ENCODE measurements at places on chromosomes 2 and 18.

GRCh38 chr18:21112543-21113105 lies 1.0 kb upstream of the ROCK1 start:
- no peak for DNase-seq

GRCh38 chr18:28013066-28013465 lies 163.9 kb downstream of the CDH2 start:
- DNase-seq: no peak

DNA sequence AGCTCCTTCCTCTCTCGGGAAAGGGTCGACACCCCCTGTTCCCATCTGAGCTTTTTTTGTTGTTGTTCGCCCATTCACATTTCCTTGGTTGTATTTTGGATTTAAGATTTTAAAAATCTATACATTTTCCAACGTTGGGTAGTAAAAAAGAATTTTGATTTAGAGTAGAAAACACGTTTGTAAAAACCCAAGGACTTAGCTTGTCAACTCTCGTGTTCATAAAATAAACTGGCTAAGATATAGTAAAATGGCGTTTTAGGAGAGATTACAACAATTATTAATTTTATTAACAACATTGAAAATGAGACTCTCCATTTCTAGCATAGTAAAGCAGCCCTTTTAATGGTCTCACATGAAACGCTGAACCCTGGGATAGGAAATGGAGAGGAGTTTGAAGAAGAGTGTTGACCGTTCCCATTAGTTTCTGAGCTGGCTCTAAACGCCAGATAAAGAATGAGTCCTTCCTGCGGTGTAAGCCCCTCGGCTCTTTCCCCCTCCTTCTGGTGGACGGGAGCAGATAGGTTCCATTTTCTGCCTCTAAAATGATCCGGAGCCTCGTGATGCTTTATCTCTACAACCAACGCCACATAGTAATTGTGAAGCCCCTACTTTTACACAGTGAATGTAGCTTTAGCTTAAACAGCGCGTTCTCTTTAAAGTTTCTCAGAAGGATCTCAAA lies 24.0 kb upstream of the ZNF516 start:
- no peak for DNase-seq

GRCh38 chr2:131046918-131047652 lies 46.2 kb downstream of the FAM168B start:
- no peak for DNase-seq

GRCh38 chr18:63890950-63891304 lies 3.4 kb downstream of the SERPINB2 start:
- DNase-seq: no peak

DNA sequence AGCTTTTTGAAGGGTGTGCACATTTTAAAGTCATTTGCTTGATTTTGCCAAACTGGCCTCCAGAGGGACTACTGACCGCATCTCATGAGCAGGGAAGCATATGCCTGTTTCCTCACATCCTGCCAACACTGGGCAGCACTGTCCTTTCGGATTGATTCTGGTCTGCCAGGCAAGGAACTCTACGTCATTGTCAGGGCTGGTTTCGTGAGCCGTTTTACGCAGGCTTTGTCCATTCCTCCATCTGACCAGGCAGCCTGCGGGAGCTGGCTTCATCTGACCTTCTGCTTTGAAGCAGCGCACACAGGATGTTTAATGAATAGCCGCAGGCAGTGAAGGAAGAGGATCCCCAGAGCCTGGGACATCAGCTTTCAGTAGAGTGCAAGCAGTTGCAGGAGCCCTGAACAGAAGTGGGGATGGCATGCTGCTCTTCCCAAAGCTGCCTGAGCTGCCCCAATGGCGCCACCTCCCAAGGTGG lies 46.3 kb upstream of the SEMA4C start:
- no peak for DNase-seq

- DNase-seq: no peak
Measured at GRCh38 chr2:176449852-176450251, 180.6 kb downstream of the MTX2 start.

GRCh38 chr2:106566050-106566449 lies 78.9 kb downstream of the CD8B2 start:
- no peak for DNase-seq

DNA sequence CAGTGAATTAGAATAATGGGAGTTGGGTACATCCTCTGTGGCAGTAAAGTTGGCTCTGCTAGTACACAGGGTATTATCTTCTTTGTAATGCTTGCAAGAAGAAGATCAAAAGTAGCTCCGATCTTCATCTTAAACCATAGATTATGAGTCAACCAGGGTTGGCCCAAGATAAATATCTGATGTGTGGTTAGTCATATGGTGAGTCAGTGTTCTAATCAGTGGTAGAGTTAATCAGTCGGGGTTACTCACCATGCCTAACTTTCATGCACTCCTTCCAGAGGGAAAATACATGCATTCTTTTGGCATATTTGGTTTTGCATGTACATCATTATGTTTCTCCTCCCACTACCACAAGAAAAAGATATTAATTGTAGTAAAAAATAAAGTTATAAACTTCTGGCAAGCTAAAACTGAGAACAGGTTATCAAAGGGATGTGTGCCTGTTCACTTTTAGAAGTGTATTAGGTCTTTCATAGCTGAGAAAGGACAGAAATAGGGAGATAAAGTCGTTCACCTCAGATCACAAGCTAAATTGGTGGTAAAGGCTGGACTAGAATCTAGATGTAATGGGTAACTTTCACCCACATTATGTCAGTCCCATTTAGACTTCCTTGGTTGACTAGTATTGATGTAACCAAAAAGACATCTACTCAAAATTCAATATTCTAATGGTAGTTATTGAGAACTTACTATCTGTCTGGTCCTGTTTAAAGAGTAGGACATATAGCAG lies 684.4 kb downstream of the IRS1 start:
- DNase-seq: no peak

- no peak for DNase-seq
Measured at GRCh38 chr18:78679031-78679430, 300.6 kb upstream of the SALL3 start.

DNA sequence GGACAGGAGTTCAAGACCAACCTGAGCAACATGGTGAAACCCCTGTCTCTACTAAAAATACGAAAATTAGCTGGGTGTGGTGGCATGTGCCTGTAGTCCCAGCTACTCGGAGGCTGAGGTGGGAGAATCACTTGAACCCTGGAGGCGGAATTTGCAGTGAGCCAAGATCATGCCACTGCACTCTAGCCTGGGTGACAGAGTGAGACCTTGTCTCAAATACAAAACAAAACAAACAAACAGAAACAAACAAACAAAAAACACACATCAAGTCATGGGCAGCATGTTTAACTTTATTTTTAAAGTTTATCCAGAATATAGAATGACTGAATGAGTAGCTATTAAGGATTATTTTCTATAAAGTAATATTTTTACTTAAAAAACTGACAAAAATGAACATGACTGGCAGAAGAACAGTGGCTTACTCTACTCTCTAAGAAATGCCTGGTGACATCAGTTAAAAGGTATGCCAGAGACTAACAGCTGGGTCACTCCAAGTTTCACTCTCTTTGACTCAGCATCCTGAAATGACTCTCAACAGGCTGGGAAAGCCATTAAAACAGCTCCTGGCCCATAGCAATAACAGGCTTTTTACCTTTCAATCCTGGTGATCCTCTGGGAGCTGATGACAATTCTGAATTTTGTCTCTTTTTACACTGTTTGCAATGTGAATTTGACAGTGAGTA lies 281.6 kb upstream of the STON1 start:
- no peak for DNase-seq

DNA sequence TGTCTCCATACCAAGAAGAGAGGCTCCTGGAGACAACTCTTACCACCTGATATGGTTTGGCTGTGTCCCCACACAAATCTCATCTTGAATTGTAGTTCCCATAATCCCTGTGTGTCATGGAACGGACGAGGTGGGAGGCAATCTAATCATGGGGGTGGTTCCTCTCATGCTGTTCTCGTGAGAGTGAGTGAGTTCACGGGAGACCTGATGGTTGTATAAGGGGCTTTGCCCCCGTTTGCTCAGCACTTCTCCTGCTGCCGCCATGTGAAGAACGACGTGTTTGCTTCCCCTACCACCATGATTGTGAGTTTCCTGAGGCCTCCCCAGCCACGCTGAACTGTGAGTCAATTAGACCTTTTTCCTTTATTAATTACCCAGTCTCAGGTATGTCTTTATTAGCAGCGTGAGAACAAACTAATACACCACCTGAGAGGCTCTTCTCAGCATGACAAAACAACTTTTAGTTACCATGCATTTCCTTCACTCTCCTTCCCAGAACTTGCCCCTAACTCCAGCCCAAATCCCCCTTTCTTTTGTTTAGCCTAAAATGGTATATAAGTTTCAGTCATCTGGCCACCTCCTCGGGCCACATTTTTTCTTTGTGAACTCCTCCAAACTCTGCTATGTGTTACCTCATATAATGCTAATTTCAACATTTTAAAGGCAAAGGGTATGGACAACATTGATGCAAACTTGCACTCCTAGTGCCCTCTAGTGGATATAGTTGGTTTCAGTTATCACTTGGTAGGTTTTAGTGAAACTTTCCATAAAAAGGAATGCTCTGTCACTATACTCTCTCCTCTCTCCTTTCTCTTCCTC lies 58.6 kb upstream of the SLC25A52 start:
- no peak for DNase-seq

GRCh38 chr2:240642806-240643092 lies 17.5 kb downstream of the GPR35 start:
- no peak for DNase-seq

DNA sequence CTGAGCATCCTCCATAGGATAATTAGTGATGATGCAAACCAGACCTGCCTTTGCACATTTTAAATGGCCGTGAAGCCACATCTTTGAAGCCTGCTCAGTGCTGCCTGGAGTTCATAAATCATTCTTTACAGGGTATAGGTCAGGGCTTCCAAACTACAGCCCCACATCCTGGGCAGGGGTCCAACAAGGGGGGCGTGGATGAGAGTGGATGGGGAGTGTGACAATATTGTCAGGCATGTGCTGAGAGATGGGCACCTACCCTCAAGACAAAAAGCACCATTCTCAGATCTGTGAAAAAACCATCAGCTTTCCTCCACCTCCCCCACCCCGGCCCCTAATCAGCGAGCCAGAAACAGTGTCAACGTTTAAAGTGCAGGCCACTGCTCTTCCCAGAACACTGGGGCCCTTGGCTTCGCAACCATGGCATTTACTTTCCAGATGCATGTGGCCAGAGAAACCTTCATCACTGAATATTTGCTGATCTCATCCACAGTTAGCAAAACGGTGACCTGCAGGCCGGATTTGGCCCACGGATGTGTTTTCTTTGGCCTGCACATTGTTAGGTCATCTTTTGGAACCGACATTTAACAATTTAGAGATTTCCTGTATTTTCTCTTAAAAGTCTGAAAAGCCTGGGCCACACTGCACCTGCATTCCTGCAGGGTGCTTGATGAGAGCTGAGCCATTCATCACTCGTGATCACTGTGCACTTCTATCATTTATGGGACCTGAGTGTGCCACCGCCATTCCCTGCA lies 130.7 kb downstream of the ANKRD44 start:
- DNase-seq: no peak

DNA sequence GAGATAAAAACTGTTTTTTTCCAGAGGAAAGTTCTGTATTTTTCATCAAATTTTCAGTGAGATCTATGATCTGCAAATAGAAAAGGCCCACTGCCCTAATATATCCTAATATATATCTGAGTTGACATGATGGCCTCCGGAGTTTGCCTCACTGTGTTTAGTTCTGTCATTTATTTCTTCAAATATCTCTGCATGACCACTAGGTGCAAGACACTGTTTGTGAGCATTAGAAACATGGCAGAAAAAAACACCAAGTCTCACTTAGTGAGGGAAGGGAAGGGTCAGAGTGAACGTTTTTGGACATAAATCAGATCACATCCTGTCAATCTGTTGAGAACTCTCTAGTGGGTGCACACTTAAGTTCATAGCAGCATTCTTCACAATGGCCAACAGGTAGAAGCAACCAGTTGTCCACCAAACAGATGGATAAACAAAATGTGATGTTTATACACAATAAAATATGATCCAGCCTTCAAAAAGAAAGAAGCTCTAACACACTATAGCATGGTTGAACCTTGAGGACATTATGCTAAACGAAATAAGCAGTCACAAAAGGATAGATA lies 53.4 kb downstream of the SPIRE1 start:
- no peak for DNase-seq

DNA sequence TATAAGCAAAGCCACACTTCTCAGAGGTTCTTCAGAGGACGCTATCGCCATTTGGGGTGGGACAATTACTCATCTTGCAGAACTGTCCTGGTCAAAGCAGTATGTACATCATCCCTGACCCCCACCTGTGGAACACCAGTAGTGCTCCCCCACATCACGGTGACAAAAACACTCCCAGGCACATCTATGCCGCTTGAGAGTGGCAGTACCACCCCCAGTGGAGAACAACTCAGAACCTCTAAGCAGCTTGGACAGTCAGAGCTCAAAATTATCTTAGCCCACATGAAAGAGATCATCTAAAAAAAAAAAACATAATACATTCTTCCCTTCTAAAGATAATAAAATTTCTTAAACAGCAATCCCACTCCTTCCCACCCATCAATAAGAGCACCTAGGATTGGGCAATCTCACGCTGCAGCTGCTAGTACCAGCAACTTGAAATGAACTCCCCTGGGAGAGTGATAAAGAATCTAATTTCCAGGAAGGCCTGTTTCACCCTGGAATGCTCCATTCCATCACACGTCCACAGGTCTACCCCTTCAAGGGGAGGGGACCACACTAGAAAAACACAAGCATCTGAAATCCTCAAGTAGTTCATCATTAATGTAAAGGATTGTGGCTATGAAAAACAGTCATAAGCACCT lies 31.7 kb downstream of the LRP2 start:
- no peak for DNase-seq

DNA sequence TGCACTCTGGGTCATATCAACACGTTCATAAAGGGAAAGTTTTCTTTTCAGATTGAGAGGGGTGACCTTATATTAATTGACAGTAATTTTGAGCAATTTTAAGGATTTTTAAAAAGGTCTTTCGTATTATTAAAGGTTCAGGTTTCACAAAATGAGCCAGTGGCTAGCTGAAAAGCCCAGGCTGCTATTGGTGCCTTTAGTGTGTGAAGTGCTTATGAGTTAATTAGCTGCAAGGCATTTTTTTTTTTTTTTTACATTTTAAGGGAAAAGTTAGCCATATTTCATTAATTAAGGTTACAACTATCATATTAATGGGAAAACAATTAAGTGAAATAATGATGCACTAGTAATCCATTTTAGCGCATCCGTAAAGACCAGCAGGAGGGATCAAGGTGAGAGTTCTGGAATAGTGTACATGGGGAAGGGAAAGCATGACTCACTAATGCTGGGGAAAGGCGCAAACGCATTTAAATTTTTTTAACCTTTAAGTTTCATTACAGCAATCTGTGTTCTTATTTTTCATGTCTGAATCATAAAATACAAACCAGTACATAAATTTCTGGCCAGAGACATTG lies 200.0 kb downstream of the ZNF407 start:
- no peak for DNase-seq

DNA sequence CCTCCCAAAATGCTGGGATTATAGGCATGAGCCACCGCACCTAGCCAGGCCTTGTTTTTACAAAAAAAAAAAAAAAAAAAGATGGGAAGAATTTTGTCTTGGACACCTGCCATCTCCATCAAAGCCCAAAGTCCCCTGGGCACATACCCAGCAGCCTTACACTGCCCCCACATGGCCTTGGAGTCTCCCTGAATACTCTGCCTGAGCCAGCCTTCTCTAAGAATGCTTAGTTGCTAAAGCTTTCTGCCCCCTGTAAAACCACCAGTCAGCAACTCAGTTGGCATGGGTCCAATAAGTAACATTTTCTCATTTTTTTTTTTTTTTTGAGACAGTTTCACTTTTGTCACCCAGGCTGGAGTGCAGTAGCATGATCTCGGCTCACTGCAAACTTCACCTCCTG lies 40.6 kb downstream of the SPC25 start:
- DNase-seq: no peak
